ENCODE measurements at places on chromosomes 12 and 14.

- no peak for DNase-seq
These were observed 126.7 kb upstream of the RFLNA start for GRCh38 chr12:124168016-124168786.

DNA sequence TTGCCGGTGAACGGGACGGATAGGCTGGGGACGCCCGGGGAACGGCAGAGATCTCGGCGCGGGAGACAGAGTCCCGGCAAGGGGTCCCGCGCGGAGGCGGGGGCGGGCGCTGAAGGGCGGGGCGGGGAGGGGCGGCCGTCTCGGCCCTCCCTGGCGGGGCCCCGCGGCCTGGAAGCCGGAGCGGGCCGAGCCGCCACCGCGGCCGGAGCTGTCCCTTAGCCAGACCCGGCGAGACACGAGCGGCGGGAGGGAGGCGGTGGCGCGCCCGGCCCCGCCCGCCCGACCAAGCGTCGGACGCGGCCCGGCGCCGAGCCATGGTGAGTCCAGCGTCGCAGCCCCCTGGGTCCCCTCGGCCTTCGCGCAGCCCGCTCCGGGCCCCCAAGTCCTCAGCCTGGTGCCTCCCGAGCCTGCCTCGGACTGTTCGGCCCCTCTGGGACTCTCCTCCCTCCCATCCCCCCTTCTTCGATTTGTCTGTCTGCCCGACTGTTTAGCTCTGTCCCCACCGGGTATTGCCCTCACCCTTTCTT, at the start of gene ARHGEF40:
ARHGEF40 (plus strand) TSS at position 222 of the 527 bp plus-strand sequence; CDS start at position 315, 93 bp downstream.
- DNase-seq: no peak

- no peak for DNase-seq
These were observed 82.8 kb downstream of the SLC25A47 start for GRCh38 chr14:100405760-100406455.

DNA sequence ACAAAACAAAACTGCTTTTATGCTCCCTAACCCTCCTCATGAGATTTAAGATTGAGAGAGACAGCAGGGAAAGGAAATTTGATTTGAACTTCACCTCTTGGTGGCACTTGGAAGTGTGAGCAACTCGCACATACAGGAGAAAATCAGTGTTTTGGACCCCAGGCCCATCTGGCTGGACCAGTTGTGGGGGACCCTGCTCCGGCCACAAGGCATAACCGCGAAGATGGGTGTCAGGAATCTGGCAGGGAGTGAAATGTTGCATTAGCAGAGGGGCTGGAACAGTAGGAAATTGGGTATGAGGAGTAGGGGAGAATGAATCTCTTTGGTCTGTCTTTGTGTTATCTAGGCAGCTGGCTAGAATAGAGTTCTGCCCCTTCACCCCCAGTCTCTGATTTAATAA, 1.2 kb downstream of the CIROP start:
- no peak for DNase-seq

DNA sequence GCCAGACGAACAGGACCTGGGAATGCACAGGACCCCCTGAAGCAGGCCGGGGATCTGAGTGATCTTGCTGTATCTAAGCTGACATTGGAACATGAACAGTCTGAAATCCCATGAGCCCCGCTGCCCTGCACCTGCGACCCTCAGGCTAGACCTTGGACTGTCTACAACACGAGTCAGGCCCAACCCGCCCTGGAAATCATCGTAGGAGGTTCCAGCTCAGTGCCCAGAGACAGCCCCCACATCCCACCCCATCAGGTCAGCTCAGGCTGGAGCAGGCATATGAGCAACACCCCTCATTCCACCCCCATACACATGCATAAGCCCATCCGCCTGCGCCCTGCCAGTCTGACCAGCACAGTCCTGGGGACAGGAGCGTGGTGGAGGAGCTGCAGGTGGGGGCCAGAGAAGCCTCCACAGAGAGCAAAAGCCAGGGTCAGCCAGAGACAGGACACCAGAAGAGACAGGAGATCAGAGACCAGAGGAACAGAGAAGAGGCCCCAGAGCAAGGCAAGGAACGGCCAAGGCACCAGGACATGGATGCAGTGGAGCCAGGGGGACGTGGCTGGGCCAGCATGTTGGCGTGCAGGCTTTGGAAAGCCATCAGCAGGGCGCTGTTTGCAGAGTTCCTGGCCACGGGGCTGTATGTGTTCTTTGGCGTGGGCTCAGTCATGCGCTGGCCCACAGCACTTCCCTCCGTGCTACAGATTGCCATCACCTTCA, at the start of gene AQP6:
AQP6 (plus strand) TSS at position 307 of the 720 bp plus-strand sequence; CDS start at position 534, 227 bp downstream.
- DNase-seq: no peak

DNA sequence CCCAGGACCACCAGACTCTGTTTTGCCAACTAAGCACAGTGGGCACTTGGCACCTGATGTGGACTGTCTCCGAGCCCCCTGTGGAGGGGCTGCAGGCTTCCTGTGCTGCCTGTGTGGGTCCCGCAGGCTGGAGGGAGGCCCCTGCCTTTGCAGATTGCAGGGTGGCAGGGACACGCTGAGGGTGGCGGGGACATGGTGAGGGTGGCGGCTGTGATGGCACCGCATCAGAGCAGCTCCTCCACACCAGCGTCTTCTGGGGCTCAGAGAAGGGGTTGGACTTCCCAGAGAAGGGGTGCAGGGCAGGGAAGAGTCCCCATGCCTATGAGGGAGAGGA, 8.1 kb downstream of the ZFYVE21 start:
- no peak for DNase-seq

GRCh38 chr14:60925286-60925685, 55.6 kb downstream of the TRMT5 start:
- DNase-seq: no peak

DNA sequence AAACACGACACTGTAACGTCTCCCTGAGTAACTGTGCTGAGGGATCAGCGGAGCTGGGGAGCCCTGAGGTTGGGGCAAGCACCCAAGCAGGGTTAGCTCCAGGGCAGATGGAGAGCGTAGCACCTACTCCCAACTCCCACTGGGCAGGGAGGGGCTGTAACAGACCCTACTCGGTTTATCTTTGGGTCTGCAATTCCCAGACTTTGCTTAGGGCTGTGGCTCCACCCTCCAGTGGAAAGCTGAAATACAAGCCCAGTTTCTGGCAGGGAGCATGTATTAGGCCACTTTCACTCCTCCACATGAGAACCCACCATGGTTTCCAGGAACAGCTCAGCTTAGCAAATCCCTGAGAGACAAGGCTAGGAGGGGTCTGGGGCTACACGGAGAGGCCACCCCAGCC, 17.3 kb upstream of the TC2N start:
- DNase-seq: no peak

- DNase-seq: no peak
These were observed 63.7 kb upstream of the DDX11 start for GRCh38 chr12:31009976-31010375.

DNA sequence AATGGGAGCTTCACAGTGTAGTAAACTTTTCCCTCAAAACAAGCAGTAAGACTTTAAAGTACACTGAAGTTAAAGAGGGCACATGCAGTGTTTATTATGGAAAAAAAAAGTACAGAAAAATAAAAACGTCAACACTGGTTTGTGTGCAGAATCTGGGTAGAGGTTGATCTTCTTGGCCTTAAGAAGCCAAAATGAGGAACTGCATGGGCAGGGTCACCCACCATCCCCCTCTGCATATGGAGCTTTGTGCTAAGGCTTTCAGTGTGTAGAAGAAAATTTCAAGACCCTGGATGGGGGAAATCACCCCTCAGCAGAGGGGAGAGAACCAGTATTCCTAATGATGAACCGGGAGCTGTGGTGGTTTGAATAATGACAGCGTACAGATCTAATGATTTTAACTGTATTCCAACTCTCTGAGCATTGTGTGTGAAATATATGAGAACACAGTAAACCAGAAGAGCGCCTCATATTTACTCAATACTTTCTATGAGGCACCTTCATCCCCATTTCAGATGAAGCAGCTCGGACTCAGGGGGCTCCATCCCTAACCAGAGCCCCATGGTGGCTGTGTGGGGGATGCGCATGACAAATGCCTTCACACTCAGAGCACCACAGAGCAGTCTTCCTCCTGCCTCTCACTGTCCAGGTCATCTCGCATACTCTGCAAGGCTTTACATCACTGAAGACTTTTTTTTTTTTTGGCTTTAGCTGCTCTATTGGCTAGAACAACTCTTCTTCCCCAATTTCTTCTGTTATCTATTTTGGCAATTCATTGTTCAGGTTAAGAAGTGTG, 33.4 kb downstream of the ACADS start:
- no peak for DNase-seq

- DNase-seq: no peak
These were observed 51.2 kb downstream of the TSPAN11 start for GRCh38 chr12:30977537-30978349.

- DNase-seq: no peak
These were observed 59.9 kb downstream of the LIN7A start for GRCh38 chr12:80877721-80878265.

DNA sequence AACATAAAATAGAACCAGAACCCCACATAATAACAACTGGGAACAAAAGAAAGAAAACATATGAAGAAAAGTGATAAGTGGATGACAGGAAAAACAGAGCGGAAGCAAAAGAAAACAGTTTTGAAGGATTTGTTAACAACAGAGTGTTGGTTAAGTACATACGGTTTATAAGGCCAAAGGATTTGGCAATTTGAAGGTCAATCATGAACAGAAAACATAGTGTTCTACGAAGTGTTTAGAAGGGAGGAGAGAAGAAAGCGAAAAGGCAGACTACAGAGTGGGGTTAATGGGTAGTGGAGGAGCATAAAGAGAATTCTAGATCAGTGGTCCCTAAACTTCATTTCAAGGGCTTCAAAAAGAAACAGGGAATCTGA, 3.9 kb upstream of the AP4S1 start:
- no peak for DNase-seq

DNA sequence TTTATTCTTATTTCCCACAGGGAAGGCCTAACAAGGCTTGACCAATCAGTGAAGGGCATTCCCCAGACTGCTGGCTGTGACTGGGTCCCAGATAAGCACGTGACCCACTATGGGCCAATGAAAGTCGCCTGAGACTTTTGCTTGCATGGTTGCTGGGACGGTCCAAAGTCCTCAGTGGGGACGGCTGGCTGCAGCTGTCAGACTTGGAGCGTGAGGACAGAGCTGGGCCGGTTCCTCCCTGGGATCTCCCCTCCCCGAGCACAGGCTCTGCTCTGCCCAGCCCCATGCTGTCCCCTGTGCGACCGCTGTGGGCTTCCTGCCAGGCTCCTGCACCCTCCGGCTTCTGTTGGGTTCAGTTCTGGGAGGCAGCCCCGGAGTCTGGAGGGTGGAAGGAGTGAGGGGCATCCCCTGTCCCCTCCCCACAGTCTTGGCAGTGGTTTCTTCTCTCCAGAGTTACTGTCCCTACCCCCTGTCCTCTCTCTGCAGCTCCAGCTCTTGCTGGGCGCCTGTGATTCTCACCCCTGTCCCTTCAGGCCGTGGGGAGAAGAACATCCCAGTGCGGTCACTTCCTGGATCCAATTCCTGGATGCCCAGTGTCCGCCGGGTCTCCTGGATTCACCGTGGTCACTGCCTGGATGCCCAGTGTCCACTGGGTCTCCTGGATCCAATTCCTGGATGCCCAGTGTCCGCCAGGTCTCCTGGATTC, 50.1 kb downstream of the GALNT9 start:
- DNase-seq: no peak

- DNase-seq: no peak
These were observed 270.6 kb downstream of the SLC6A15 start for GRCh38 chr12:84641940-84642545.

Data from foreskin keratinocyte (primary cell).